ENCODE measurements at places on chromosomes 12 and 14.

DNA sequence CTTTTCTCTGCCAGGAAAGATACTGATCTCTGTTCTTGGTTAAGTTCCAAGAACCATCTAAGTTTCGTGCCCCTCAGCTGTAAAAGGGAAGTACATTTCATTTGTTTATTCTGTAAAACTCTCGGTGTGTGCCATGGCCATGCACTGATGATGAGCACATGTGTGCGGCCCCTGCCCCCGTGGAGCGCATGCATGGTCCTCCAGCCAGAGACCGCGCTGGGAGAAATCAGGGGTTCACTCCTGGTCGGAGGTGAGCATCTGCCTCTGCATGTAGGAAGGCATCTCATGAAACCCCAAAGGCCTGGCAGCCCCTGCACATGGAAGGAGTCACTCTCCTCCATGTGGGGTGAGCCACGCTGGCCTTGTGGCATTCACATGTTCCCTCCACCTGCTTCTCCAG, 102.5 kb upstream of the RTL1 start:
- ATAC-seq = no peak

DNA sequence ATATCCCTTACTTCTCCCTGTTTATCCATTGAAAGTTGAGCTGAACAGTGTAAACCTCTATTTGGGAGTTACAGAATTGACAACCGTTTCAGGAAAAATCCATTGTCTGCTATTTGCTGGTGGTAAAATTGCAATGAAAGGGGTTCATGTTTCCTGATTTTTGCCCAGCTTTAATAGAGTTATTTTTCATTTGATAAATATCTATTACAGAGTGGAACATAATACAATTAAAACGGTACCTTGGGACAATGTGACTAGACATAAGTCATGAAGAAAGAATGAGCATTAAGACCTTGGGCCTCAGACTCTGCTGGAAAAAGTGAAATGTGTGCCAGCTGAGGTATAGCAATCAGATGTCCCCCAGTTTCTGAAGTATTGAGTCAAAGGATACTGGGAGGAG, 13.1 kb downstream of the PTPRR start:
- no peak for ATAC-seq

- ATAC-seq = peak; percentile 8
Observed at GRCh38 chr12:124538194-124539082, 29.0 kb downstream of the NCOR2 start.

- ATAC-seq = peak; percentile 55
Observed at GRCh38 chr14:102694530-102695166, 82.6 kb upstream of the TRAF3 start.
